Left renal cortex interstitium (tissue), 4 donors: ENCODE measurements at places on chromosomes 11 and 22.

GRCh38 chr11:10565493-10565892, 3.0 kb downstream of the LYVE1 start:
- DNase-seq = no peak

DNA sequence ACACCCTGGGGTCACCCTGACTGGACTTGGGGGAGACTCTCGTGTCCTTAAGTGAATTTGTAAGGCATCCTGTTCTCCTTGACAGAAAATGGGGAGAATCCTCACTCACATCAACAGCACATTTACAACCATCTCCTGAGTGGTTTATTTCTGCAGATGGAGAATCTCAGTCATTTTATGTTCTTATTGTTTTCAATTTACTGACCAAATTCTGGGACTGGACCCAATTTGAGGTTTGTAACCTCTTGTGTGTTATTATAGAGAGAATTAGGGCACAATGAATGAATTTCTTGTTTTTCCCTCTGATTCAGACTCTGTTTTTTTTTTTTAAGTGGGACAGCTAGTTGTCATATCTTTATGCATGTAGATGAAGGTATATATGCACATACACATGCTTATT, 104.9 kb downstream of the ADAMTS15 start:
- DNase-seq = no peak

- no peak for DNase-seq
Measured at GRCh38 chr11:114272311-114272710, 23.9 kb upstream of the NNMT start.

- DNase-seq = no peak
Measured at GRCh38 chr11:70358753-70359152, 39.6 kb upstream of the CTTN start.

DNA sequence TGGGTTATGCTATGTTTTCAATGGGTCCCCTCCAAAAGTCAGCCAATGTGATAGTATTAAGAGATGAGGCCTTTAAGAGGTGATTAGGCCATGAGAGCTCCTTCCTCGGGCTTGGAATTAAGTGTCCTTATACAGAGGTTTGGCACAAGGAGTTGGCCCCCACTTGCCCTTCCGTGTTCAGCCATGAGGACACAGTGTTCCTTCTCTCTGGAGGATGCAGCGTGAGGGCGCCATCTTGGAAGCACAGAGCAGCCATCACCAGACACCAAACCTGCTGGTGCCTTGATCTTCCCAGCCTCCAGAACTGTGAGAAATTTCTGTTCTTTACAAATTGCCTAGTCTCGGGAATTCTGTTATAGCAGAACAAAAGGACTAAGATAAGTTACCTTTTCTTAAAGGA, 26.9 kb downstream of the POU2AF3 start:
- no peak for DNase-seq

GRCh38 chr22:36365020-36365411, 22.8 kb downstream of the MYH9 start:
- no peak for DNase-seq

GRCh38 chr11:24108609-24109008, 388.2 kb upstream of the LUZP2 start:
- DNase-seq = no peak

DNA sequence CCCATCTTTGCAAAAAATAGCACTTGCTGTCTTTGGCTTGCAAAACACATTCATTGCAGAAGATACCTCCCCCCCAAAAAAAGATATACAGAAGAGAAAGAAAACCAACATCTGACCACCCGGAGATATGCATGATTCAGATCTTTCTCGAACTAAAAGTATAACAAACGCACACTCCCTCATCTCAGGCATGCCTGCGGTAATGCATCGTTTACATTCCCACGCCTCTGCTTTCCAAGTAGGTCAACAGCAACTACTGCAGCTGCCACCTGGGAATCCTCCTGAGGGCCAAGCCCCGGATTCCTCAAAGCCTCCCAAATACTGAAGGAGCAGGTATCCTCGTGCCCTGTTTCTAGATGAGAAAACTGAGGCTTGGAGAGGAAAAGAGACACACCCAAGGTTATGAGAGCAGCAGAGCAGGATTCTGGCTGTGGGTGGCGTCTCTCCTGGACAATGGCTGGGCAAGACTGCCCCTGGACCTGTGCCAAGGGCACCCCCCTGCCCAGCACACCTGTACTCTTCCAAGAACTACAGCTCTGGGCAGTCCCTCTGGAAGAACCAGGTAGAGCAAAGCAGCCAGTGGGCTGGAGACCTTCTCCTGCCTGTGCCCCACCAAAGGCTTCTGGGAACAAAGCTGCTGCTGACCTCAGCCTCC, 38.1 kb downstream of the NUP50 start:
- DNase-seq = no peak

GRCh38 chr22:25564320-25564978, at the start of gene GRK3:
Gene GRK3, plus strand, starts transcription at chr22:25564675. Its CDS starts 366 bp downstream, at chr22:25565041.
- DNase-seq = peak; percentile 57

DNA sequence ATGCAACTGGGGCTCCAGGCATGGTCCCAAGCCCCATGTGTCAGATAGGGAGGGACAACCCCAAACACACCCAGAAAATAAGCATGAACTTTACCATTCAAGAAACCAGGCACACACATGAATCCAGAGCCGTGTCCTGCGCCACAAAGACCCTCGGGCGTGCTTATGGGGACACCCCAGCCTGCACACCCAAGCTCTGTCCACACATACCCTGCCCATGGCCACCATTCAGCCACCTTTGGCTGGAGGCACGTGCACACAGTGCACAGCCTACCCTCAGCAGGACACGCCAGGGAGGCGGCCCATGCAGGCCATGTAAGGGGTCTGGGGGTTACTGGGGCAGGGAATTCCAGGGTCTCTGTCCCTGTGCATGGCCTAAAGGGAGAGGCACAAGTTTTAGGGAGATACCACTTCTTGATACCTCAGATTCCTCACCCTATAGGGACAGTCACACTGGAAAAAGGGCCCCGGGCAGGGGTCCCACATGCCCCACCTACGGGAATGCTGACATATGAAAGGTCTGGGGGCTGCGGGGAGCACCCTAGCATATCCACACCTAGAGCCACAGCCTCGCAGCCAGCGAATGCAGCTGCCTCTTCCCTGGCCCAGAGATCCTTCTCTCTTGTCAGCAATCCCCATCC, 20.6 kb downstream of the PACSIN2 start:
- no peak for DNase-seq

- DNase-seq = peak; percentile 59
Measured at GRCh38 chr11:88174709-88175568, at the start of gene RAB38. Gene RAB38, minus strand, starts transcription at chr11:88175443. Its CDS starts 59 bp downstream, at chr11:88175384.

DNA sequence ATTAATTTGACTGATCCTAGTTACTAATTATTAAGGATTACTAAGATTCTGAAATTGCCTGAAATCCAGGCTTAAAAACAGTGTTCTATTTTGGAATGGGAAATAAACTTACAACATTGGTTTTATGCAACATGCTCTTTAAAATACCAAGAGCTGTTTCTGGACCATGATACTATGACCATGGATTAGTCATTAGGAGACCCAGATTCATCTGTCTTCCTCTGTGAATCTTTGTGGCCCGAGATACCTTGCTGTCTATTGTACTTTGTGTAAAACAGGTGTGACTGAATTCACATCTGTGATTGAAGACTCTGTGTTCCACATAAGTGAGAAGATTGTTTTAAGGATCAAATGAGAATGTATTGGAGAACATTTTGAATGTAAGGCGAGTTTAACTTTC, 98.8 kb downstream of the HSD17B12 start:
- DNase-seq = no peak

- no peak for DNase-seq
Measured at GRCh38 chr22:36258701-36259614, 6.0 kb downstream of the APOL1 start.

- DNase-seq = no peak
Measured at GRCh38 chr11:20248871-20249270, 88.6 kb upstream of the DBX1 start.

DNA sequence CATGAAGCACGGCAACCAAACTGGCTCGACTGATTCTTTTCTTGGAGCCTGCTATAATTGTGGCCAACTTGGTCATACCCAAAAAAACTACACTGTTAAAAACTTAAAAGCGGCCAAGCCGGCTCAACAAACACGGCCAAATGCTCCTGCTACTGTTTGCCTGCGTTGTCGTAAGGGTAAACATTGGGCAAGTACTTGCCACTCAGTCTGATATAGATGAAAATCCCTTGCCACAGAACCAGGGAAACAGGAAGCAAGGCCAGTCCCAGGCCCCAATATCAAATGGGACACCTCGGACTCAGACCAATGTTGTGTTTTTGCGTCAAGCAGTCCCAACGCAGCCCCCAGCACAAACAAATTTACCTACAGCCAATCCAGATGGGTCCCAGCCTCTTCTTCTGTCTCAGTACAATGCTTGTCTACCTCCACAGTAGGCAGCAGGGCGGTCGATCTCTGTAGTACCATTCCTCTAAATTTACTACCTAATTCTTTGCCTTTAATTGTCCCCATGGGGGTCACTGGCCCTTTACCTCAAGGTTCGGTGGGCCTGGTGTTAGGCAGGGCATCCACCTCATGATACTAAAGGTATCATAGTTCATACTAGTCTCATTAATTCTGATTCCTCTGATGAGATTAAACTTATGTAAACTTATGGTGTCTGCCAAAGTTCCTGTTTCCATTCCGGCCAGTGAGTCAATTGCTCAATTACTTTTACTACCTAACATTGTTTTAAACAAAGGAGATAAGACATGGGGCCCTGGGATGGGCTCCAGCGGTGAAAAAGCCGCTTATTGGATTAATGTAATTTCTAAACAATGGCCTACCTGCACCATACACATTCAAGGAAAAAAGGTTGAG, 3.7 kb upstream of the COMT start:
- no peak for DNase-seq

- no peak for DNase-seq
Measured at GRCh38 chr11:118342503-118343161, at the start of gene CD3D. Gene CD3D, minus strand, starts transcription at chr11:118342705. Its CDS starts 98 bp downstream, at chr11:118342607.

- no peak for DNase-seq
Measured at GRCh38 chr22:35231585-35232084, 25.7 kb upstream of the HMGXB4 start.

- no peak for DNase-seq
Measured at GRCh38 chr22:48895831-48896765, 931.6 kb downstream of the BRD1 start.
